ENCODE measurements at places on chromosomes 2 and 18.

- DNase-seq: peak; percentile 0
Measured at GRCh38 chr18:46756559-46757201, at the start of gene ST8SIA5. Gene ST8SIA5 (minus strand): TSS chr18:46757053. CDS start chr18:46756508, 545 bp downstream.

DNA sequence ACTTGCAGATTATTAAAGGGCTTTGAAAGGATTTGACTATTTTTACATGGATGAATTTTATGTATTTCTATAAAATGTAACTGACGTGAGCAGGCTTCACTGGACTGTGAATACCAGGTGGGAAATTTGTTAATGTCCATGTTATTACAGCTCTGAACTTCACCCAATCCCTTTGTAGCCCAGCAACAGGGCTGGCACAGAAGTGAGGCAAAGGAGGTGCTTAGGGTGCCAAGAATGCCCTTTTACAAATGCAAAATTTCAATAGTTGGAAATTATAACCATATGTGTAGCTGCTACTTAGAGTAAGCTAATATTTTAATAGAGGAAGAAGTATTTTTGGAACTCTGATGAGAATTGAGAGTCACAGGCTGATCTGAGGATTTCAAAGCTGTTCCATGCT lies 53.7 kb upstream of the FAM98A start:
- no peak for DNase-seq

DNA sequence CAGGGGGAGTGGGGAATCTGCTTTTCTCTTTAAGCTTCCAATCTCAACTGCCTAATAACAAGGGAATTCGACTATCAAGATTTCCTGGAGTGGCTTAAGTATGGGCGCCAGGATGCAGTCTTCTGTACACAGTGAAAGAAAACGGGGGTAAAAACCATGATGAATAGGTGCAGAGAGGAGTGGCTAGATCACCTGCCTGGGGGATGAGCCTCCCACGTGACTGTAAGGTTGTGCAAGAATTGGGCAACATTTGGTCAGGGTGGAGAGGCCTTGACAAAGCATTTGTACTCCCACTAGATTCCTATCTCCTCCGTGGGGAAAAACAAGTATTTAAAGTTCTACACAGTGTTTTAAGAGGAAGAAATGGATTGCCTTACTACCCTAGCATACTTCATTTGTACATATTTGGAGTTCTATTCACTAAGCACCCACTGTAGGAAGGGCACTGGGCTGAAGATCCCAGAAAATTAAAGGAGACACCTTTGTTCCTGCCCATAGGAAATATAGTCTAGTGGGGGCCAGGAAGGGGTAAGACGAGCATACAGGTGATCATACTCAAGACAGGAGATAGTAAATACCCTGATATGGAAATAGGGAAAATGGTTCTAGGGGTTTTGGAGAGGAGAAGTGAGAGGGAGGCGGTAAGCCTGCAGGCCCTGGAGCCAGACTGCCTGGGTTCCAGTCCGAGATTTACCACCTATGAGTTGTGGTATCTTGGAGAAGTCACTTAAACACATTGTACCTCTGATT lies 29.2 kb downstream of the EPAS1 start:
- DNase-seq: no peak

- DNase-seq: no peak
Measured at GRCh38 chr18:10213526-10213925, 240.9 kb upstream of the APCDD1 start.

- DNase-seq: no peak
Measured at GRCh38 chr2:9423922-9424272, 443 bp downstream of the CPSF3 start.

DNA sequence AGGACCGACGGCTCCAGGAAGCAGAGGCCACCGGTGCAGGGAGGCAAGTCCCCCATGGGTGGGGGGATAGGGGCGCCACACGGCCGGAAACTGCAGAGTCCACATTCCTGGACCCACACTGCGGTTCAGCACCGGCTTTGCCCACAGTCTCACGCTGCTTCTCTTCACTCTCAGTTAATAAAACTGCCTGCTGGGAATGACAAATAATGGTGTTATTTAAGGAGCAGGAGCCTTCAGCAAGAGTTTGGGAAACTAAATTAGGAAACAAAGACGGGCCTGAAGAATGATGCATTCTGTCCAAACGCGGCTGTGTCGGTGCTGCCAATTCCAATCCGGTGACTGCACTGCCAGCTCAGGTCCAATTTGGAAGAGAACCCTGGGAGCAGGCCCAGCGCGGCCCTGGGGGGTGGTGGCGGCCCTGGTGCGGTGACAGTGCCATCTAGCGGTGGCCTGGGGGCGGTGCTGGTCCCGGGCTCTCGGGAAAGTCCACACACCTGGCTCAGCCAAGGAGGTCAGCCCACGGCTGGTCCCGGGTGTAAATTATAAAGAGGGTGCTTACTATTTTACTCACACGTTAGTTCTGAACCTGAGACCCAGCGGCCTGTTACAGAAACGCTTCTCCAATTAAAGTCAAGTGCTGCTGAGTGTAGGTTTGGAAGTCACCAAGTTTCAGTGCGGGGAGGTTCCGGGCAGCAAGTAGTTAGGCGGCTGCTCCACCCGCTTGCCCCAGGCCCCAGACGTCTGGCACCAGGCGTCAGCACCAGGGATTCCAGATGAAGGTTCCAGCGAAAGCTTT lies 73.1 kb upstream of the PXDN start:
- peak; percentile 34 for DNase-seq
